ENCODE measurements at places on chromosomes 2 and 18.
A peak's percentile ranks its signal among the peaks of the same experiment; 100 is the strongest.

DNA sequence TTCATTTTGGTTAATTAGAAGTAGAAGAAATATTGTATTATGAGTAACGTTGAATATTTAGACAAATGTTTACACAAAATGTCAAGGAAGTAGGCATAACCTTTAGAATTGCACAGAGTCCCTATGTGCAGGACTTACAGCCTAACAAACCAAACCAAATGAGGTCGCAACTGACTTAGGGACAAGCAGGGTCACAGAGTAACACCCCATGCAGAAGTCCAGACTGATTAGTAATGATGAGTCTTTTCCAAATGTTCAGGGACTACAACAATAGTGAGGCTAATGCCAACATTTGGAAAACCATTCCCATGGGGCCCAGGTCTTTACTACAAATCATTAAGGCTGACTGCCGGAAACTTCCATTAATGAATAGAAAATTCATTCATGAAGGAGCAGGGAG is 452.5 kb upstream of the CHAC2 start:
- no peak for DNase-seq

- DNase-seq: no peak
These were observed 35.4 kb downstream of the ANKRD29 start for GRCh38 chr18:23627321-23627720.

- no peak for DNase-seq
These were observed 445.6 kb upstream of the POU3F3 start for GRCh38 chr2:104408266-104408665.

DNA sequence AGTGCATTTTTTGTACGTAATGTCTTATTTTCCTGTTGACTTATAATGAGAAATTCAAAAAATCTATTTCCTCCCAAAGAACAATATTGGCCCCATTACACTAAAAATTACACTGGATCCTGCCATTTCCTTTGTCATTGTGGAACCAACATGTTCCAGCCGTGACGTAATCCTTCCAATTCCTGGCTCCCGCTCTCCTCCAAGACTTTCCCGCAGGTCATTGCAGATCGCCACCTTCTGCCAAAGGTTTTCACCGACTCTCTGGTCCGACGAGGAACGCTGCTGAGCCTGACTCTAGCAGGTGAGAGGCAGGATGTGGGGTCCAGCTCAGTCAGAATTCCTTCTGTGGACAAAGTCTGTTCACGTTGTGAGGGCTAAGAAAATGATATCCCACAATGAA is 38.0 kb downstream of the PTGR3 start:
- no peak for DNase-seq

DNA sequence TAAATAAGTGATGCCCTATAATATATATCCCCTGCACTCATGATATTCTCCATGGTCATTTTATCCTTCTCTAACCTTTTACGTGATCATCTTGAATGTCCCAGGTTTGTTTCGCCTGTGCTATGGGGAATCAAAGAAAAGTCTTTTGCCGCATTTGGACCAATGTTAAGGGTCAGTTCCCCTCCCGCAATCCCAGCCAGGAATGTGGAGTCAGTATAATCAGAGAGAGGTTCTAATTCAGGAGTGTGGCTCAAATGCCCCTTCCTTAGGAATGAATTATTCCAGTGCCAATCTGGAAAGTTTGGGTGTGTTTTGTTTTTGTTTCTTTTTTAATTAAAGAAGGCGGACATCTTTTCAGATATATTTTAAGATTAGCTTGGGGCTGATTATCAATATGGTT is 41.8 kb downstream of the PMS1 start:
- DNase-seq: no peak

GRCh38 chr2:39837856-39838453 is 58.9 kb upstream of the THUMPD2 start:
- DNase-seq: peak; percentile 54

GRCh38 chr2:227010433-227010832 is 153.6 kb downstream of the COL4A4 start:
- DNase-seq: no peak
